ENCODE measurements at places on chromosomes 2 and 18. TPM values are rescaled to one million over a fixed set of nuclear protein-coding genes. Genes with fewer than 3 reads are reported as not detected.

The TBC1D8 gene
- 72.2 TPM for total RNA-seq

- no peak for DNase-seq
These were observed 508.5 kb downstream of the RIT2 start for GRCh38 chr18:42606886-42607495.

DNA sequence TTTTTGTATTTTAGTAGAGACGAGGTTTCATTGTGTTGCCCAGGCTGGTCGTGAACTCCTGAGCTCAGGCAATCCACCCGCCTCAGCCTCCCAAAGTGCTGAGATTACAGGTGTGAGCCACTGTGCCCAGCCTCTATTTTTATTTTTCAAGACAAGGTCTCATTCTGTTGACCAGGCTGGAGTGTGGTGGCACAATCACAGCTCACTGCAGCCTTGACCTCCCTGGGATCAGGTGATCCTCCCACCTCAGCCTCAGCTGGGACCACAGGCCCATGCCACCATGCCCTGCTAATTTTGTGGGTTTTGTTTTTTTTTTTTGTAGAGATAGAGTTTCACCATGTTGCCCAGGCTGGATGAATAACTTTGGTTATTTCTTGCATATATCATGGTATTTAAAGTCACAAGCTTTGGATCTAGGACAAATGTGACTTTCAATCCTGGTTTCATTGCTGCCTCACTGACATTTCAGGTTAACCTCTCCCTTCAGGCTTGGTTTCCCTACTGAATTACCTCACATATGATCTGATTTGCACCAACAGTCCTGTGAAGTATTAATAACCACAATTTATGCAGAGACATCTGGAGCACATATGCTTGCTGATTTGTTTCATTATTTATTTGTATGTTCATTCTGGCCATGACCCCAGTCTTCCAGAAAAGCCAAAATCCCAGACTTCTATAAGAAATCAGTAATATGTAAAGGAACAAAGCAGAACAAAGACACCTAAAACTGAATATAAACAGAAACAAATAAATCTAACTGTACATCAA, 17.5 kb upstream of the RAB31 start:
- no peak for DNase-seq

DNA sequence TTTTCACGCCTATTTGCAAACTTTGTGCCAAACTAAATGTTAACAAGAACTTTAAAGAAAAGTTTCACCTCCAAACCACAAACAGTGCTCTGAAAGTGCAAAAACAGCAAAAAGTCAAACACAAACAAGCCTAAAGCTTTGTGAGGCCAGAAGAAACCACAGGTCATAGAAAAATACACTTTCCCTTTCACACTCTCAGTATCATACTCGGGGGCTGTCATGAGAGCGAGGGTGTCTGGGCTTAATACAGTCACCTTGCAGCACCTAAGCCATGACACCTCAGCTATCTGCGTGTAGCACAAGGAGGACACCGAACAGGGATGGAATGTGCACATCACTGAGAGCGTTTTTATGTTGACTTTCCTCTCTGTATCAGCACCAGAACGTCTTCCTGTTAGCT, 26.6 kb upstream of the SEH1L start:
- no peak for DNase-seq

DNA sequence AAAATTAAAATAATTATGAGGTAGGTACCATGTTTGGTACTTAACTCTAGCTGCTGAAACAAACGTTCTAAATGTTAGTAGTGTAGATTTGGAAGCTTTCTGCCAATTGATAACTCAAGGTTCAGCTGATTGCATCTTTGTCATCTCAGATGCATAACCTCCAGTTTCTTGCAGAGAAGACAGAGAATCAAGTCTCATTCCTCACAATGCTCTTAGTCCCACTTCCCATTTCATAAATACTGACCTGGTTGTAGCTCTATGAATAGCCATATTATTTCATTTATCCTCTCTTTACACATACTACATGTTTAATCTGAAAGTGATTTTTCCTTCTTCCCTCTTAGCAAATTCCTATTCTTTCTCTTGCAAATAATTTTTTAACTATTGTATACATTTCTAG, 178.5 kb upstream of the SETBP1 start:
- no peak for DNase-seq
